NCI-H1417 (cell line): ENCODE measurements at places on chromosomes 7 and 10.

DNA sequence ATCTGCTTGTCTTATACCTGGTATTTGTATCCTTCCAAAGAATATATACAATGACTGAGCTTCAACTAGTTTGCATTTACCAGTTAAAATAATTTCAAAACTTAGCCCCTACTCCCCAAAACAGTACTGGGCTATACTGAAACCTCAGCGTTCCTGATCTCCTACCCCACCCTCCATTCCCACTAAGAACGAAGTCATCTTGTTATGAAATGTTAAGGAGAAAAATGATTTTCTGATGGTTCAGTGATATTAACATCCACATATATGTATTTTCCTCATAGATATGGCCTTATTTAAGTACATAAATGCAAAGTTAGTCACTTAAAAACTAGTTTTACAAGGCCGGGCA is 28.9 kb upstream of the ANAPC16 start:
- DNase-seq = no peak

DNA sequence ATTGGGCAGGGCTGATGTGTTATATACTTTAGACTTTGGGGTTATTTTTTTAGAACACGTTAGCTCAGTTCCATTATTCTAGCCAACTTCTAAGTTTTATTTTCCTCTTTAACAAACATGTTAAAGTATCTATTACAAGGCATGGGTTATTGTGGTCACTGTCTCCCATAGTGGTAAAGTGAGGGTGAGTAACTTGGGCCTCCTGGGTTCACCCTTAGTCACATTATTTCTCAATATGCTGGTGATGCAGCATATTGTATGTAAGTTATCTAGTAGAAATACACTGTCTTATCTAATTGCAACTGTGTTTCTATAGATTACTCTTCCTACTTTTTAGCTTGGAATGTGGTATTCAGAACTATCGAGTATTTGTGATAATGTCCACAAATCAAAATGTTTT is 65.9 kb downstream of the BBS9 start:
- no peak for DNase-seq

GRCh38 chr10:110311357-110311949 is 6.7 kb upstream of the SMNDC1 start:
- peak; percentile 38 for DNase-seq

GRCh38 chr7:147639037-147639436 is 951.5 kb upstream of the C7orf33 start:
- no peak for DNase-seq

- DNase-seq = peak; percentile 43
Observed at GRCh38 chr7:48637382-48637781, 287.0 kb upstream of the CDC14C start.

DNA sequence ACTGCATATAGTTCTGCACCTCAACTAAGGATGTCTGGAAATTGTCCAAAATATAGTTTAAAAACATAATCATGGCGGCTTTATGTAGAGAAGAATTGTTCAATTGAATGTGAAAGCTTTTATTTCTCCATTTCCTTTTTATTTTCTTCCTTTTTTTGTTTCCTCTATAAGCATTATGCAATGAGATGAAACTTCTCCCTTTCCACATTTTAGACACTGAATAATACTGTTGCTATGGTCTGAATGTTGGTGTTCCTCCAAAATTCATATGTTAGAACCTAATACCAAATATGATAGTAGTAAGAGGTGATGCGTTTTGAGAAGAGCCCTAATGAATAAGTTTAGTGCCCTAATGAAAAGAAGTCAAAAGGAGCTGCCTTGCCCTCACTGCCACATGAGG is 175.0 kb downstream of the RNLS start:
- no peak for DNase-seq

DNA sequence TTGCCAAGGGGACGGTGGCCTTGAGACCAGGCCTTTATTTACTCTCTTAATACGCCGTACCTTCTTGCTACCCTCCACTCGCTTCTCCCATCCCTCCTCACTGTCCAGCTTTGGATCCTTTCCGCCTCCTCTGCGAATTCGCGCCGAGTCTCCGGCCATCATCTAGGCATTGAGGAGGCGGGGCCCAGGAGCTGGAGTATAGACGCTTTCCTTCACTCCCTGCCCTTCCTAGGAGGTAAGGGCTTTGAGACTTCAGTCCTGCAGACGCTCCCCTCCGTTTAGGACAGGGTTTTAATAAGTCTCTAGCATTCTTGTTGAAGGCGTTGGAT is 538 bp downstream of the TFAM start:
- DNase-seq = no peak

DNA sequence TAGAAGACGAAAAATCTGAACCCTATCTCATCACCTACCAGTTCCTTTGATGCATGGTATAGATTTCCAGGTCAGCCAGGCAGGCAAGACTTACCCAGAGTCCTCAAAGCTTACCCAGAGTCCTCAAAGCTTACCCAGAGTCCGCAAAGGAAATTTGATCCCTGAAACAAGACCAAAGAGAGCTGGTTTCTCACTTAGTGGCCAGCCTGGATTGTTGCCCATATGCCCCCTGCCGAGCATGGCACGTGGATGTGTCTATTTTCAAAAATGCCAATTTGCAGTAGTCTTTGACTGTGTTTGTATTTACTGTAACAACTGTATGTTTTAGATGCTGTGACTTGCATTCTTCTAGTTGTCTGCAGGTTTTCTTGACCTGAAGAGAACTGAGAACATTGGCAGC is 120.2 kb upstream of the STARD3NL start:
- peak; percentile 12 for DNase-seq

DNA sequence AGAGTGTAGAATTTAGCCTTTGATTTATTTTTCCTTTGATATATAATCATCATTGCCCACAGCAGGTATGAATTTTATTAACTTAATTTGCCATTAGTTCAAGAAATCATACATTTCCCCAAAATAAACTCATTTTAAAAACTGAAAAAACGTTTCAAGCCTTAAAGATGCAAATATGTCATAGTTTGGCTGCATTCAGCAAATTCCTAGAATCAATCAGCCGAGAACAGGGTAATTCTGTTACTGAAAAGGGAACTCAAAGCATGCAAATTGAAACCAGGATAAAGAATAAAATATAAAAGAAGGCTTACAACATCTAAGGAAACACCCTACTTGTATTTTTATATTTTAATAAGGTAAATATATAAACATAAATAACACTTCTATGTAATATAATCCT is 233.8 kb upstream of the PRKCQ start:
- DNase-seq = no peak

DNA sequence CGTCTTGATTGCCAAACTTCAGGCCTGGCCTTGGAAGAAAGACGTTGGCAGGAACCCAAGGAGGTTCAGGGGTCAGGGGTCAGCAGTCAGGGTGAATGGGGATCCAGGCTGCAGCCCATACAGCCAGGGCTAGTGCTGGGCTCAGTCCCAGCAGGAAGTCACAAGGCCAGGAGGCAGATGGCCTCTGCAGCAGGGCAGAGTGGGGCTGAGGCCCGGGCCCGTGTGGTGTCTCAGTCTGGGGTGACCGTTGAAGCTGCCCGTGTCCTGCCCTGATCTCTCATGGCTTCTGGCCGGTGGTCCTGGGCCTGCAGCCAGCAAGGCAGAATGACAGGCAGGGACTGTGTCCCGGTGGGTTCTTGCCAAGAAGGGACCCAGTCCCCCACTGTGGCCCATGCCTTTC is 26.6 kb upstream of the PURB start:
- no peak for DNase-seq

DNA sequence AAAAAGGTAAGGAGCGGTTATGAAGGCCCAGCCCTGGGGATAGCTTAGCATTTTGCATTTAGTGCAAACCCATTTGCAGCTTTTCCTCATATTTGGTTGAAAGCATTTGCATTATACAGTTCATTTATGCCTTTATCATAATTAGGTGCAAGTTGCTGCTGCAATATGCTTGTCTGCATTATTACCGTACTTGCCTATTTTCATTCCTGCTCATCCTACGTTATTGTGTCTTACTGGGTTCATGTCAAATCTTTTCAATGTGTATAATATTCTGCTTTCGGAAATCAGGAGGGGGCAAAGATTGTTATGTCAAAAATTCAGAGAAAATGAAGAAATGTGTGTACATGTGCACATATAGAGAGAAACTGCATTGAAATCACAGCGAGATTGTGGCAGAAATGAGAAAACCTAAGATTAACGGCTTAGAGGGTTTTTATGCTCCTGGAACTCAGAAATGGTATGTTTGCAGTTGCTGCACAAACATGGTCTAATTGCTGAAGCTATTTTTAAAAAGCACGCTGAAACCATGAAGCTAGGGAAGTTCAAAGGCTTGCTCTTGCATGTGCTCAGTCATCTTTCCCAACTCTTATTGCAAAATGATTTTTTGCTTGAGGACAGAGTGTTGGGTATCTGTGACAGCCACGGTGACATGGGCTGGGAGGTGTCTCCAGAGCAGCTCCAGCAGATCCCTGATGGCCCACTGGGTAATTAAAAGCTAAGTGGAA is 613.2 kb downstream of the SDK1 start:
- no peak for DNase-seq

DNA sequence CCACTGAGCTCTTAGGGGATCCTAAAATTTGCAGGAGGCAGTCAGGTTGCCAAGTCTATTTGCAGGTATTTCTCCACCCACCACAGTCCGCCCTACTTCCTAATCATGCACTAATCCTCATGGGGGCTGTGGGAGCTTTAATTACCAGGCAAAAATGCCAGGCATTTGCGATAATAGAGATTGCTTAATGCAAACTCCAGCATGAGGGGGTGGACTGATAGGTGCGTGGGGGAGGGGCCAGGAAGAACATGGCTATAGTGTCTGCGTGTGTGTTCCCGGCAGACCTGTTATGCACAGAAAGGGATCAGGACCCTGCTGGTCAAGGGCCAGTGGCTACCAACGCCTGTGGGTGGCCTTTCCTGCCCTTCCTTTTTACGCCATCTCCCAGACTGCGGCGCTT is 15.6 kb upstream of the AQP1 start:
- no peak for DNase-seq

DNA sequence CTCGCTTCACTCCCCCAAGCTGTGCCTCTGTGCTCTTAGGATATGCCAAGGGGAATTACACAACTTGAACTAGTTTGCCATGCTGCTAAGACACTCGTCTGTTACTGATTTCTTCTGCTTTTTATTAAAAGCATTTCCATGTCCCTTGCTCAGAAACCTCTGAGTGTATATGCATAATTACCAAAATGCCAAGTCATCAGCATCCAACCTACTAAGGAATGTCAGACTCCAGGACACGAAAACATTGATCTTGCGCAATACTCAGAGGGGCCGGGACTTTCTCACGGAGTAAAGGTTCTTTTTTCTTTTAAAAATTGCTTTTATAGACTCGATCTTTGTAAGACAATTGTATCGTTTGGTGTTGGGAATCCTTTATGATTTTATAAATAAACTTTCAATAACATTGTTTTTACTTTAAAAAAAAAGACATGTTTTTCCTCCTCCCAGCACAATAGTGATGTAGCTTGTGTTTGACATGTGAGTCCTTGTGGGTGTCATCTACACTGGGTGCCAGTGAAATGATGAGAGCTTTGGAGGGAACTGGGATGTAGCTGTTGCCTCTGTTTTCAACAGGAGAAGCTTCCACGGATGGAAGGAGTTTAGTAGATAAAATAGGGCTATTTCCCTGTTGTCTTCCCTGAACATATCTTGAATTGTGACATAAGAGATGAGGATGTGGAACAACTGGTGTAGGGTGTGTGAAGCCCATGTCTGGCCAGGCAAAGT is 43.6 kb downstream of the CNNM1 start:
- DNase-seq = no peak

GRCh38 chr7:3112479-3113134 is 68.9 kb upstream of the CARD11 start:
- peak; percentile 93 for DNase-seq

- no peak for DNase-seq
Observed at GRCh38 chr10:43452356-43452914, 15.5 kb downstream of the ZNF487 start.

- no peak for DNase-seq
Observed at GRCh38 chr7:156903232-156903909, 10.4 kb upstream of the LMBR1 start.

- no peak for DNase-seq
Observed at GRCh38 chr10:114272696-114273095, 33.6 kb downstream of the VWA2 start.

DNA sequence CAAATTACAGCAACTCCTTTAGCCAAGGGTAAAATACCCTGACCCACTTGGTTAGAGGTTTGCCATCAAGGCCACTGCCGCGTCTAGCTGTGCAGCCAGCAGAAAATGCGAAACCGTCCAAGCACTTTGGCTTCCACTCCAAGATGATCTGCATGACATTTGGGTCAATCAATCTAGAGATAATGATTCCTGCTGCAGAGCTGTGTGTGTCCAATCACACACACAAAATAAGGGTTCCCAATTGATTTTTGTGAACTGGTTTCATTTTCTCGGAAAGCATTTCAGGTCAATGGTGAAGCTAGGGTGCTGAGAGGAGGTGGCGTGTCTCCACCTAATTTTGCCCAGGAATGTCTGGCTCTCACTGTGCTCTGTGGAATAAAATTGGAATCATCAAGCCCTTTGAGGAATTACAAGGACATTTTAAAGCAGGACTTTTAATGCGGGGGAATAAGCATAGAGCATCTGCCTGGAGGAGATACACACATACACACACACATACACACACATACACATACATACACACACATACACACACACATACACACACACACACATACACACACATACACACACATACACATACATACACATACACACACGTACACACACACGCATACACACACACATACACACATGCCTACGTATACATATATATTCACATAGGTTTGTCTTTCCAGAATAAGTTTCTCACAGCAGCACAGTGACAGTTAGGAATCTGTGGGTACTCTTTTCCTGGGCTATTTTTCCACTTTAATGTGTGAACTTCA is 59.5 kb downstream of the ACADSB start:
- DNase-seq = peak; percentile 31

DNA sequence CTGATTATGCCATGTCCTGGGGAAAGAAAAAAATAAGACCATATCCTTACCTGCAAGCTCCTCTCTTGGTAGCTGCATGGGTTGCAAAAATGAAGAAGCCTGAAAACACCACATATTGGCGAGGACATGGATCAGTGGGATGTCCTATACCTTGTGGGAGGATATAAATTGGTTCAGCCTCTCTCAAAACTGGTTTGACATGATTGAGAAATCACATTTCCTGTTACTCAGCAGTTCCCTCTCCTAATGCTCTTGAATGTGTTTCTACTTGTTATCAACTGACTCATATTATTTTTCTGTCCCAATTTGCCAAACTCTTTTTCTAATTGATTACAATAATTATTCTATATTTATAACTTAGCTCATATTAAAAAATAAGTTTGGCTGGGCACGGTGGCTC is 380.2 kb downstream of the EXOC4 start:
- DNase-seq = no peak

GRCh38 chr7:54485044-54485443 is 57.1 kb upstream of the VSTM2A start:
- DNase-seq = no peak

- DNase-seq = no peak
Observed at GRCh38 chr10:58473976-58474375, 38.7 kb upstream of the BICC1 start.

- no peak for DNase-seq
Observed at GRCh38 chr7:105345003-105345402, 43.7 kb downstream of the SRPK2 start.

GRCh38 chr10:95660283-95660682 is 3.8 kb upstream of the ALDH18A1 start:
- no peak for DNase-seq
